H4 (cell line): ENCODE measurements at places on chromosomes 5 and 9. TPM values are rescaled to one million over a fixed set of nuclear protein-coding genes. Genes with fewer than 3 reads are reported as not detected.

AFAP1L1 gene
- 2.0 and 3.2 TPM in 2 replicates for total RNA-seq

GRCh38 chr5:23169660-23170416 is 316.7 kb upstream of the CDH12 start:
- DNase-seq = no peak

GRCh38 chr5:39024884-39025283 is 49.3 kb downstream of the RICTOR start:
- DNase-seq = no peak

DNA sequence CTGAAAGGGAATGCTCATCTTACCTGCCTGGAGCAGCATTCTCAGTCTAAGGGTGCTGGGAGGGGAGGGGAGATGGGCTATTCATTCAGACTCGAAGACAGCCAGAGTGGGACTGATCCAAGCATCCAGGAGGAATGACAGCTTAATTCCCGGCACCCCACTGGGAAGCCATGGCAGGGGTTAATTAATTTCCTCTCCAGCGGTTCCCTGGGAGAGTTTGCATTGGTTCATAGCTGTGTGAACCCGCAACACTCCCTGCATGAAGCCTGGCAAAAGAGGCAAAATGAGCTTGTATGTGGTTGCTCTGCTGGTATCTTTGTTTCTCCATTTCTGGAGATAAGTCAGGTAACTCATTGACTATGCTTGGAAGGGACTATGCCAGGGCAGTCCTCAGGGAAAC is 401.0 kb upstream of the SLC24A2 start:
- DNase-seq = no peak

MVB12B gene
- total RNA-seq = 1.4 and 2.8 TPM in 2 replicates

DNA sequence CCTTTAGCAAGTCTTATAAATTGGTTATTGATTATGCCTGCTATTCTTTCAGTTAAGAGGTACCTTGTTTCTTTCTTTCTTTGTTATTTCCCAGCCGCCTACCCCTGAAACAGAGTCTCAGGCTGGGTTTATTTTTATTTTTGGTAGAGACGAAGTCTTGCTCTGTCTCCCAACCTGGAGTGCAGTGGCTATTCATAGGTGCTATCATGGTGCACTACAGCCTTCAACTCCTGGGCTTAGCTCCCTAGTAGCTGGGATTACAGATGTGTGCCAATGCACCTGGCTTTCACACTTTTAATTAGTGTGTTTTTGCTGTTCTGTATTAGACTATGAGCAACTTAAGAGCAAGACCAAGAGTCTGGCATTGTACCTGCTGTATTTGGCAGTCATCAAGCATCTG is 14.2 kb downstream of the MAML1 start:
- DNase-seq = no peak

AGXT2 gene
- not detected in 2 replicates for total RNA-seq

GABRA1 gene
- 0.62 and 2.4 TPM in 2 replicates for total RNA-seq

GRCh38 chr9:109272745-109273144 is 48.1 kb downstream of the EPB41L4B start:
- no peak for DNase-seq

- DNase-seq = no peak
These were observed 287.2 kb downstream of the ARRDC3 start for GRCh38 chr5:91095786-91096385.
